ENCODE measurements at places on chromosomes 3 and 15. TPM values are rescaled to one million over a fixed set of nuclear protein-coding genes. Genes with fewer than 3 reads are reported as not detected.

GRCh38 chr3:65107174-65107573, 419.4 kb upstream of the ADAMTS9 start:
- DNase-seq, result no peak

- no peak for DNase-seq
Measured at GRCh38 chr3:111601810-111602209, 6.7 kb upstream of the ZBED2 start.

DNA sequence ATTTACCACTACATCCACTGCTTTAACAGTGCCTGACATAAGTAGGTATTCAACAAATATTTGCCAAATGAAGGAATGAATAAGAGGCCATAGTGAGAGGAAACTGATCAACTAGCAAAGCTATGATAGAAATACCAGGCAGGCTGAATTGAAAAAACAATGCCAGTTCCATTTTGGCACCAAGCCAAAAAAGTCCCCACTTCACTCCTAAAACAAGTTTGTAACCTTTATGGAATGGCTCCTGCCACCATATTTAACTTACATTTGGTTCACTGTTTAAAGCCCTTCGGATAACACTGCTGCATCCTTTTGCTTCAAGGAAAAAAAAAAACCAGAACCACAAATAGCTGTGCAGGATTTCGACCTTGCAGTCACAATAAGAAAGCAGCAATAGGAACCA, 166.1 kb downstream of the FRMD5 start:
- no peak for DNase-seq

DNA sequence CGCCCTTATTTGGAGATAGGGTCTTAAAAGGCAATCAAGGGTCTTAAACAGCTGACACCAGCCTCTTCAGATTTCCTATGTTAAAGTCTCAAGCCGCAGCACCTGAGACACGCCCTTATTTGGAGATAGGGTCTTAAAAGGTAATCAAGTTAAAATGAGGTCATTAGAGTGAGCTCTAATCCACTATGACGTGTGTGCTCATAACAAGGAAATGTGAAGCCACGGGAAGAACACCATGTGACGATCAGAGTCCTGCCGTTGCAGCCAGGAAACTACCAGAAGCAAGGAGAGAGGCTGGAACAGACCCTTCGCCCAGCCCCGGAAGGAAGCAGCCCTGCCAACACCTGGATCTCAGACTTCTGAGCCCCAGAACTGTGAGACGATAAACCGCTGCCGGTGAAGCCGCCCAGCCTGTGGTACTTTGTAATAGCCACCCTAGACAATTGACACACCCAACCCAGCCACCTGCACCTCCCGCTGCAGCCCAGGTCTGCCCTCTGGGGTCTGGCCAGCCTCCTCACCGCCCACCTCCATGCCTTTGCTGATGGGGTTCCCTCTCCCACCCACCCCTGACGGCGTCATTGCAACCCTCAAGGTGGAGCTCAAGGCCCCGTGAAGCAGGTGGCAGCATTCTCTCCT, 137.9 kb downstream of the MEGF11 start:
- no peak for DNase-seq

DNA sequence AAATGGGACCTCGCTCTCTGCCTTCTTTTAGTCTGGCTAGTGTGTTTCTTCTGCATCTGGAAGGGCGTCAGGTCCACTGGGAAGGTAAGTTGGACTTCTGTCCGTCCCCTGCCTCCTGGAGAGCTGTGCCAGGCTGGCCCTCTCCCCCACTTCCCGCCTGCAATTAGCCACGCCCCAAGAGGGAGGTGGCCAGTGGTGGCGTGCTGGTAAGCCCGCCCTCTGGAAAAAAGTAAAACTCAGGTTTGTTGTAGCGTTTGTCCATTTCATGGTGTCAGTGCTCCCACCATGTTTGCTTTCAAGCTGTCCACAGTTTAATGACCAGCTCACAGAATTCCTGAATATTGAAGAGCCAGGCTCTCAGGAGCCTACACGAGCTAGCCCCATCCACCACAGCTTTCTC, 55.6 kb downstream of the SLC6A6 start:
- DNase-seq, result no peak

DNA sequence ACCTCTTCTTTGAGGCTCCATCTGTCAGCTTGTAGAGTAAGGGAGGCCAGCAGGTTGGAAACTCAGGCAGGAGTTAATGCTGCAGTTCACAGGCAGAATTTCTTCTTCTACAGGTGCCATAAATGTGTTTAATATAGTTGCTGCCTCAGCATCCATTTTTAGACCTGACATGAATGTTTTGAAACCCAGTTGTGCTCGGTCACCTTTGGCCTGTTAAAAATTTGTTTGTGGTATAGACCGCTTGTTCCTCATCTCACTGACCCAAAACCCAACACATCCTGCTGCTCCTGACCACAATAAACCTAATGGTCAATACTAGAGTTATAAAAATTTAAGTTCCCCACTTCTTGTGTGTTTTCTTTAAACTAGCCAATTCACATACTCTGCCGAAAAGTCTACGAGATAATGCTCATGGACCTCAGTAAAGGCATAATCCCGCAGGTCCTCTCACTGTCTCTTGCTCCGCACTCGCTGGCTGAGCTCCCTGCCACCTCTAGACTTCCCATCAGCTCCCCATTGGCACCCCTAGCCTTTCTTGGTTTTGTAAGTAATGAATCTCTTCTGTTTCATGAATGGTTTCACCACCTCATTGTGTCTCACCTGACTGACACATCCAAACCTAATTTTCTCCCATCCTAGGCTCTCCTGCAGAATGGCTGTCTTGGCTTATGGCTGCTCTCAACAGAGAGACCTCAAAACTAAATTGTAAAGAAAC, 138.5 kb upstream of the STRIT1 start:
- DNase-seq, result no peak

GRCh38 chr3:126493739-126494138, 18.0 kb upstream of the ZXDC start:
- DNase-seq, result no peak

DNA sequence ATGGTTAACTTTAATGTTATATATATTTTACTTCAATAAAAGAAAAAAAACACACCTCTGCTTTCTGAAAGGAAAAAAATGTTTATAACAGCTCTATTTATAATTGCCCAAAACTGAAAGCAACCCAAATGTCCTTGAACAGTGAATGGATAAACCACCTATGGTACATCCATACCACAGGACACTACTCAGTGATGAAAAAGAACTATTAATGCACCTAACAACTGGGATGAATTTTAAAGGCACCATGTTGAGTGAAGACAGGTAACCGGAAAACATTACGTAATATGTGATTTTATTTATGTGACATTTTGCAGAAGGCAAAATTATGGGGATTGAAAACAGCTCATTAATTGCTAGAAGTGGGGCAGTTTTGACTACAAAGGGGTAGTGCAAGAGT, 23.8 kb upstream of the FOXP1 start:
- DNase-seq, result no peak

- no peak for DNase-seq
Measured at GRCh38 chr3:128383316-128384235, 83.1 kb downstream of the DNAJB8 start.

DNA sequence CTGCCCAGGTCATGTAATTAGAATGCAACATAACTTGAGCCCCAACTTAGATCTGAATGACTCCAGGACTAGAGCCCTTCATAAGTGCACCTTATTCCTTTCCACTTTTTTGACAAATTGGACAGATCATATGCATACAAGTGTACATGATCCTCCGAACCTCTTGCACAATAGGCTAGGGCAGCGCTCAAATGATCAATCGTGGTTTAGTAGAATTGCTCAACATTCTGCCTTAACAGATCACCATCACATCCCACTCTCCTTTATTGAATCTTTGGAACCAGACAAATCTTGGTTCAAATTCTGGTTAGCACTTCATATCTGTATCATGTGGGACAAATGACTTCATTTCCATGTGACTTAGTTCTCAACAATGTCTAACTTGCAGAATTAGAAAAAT, 106.8 kb upstream of the CDIN1 start:
- no peak for DNase-seq

GRCh38 chr15:31525185-31525695, 198.6 kb downstream of the KLF13 start:
- DNase-seq, result no peak

- DNase-seq, result no peak
Measured at GRCh38 chr3:17747890-17748247, 5.4 kb upstream of the TBC1D5 start.

GRCh38 chr3:116064646-116065045, 380.6 kb downstream of the LSAMP start:
- no peak for DNase-seq

GRCh38 chr3:98453827-98454226, 9.2 kb upstream of the OR5K1 start:
- DNase-seq, result no peak

DNA sequence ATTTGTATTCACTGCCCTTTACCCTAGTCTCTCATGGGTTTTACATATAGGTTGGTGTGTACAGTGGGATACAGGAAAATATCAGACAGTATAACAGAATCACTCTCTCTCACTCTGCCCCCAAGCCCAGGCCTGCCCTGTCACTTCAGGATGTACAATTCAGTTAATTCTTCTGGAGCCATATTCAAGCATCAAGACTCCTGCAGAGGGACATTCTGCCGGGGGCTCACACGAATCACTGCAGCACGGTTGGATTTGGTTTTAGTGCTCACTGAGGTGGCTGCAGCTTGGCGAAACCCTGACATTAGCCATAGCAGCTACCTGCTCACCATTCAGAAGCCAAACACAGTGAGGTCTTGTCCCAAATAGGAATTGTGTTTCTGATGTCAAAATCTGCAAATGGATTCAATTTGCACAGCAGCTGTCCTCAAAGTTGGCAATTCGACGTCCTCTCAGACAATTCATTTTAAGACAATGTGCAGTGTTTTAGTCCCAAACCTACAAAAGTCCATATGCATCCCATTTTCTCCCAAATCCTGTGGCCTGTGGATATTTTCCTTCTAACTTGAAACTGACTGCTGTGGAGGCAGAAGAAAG, 82.9 kb downstream of the CHSY1 start:
- DNase-seq, result no peak

DNA sequence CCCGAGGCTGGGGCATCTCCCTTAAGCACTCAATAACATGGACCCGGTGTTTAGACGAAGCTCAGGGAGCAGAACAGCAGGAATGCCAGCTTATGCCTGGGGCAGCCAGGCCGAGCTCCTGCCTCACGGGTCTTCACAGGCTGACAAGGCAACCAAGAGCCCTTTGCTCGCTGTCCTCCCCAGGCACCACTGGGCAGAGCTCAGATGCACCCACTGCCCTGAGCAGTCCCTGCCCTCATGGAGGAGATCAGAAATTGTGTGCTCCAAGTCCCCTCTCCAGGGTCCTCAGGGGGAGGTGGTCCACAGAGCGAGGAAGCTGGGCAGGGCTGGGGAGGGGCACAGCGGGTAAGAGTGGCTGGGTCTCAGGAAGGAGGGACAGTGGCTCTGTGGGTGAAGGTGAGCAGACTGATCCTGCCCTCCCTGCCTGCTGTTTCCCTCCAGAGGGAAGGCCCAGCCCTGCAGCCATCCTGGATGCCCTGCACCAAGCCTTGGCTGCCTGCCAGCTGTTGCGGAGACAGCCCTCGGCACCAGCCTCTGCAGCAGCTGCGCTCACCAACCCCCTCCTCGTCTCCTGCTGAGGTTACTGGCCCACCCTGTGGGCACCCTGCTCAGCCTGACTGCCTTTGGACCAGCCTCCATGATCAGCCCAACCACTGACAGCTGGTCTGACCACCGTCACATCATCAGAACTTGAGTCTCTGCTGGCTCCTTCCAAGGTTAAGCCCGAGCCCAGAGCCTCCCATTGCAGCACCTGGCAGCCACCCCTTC, 21.1 kb upstream of the GP9 start:
- DNase-seq, result peak; percentile 75

- DNase-seq, result no peak
Measured at GRCh38 chr3:189978753-189979152, 141.9 kb downstream of the P3H2 start.

- DNase-seq, result no peak
Measured at GRCh38 chr3:175605851-175606250, 746.7 kb downstream of the NAALADL2 start.

DNA sequence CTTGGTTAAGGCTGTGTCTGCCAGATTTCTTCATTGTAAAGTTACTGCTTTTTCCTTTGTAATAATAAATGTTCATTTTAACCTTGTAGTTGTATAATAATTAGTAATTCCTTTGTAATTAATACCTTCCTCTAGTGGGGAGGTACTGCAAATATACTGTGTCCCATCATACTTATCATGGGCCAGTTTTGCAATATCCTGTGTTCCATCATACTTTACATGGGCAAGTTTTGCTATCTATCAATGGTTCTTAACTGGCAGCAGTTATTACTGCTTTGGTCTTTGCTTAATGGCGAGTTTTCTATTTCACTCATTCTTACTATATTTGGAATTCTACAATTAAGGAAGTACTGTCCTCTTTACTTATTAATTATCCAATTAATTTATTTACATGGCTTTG, 10.6 kb downstream of the ATP2C1 start:
- no peak for DNase-seq

GRCh38 chr15:93819826-93820225, 411.5 kb upstream of the MCTP2 start:
- DNase-seq, result no peak

GRCh38 chr3:112090887-112091586, 4.8 kb downstream of the C3orf52 start:
- DNase-seq, result no peak

DNA sequence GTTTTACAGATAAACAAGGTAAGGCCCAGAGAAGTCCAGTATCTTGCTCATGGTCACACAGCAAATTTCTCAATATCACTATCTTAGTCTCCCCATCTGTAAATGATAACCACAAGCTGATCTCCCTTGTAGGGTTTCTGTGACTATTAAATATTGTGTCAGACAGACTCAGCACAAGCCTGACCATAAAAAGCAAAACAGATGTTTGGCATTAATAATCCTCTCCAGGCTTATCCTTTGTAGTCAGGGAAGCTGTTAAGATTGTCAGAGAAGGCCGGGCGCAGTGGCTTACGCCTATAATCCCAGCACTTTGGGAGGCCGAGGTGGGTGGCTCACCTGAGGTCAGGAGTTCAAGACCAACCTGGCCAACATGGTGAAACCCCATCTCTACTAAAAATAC, 173.2 kb upstream of the PRICKLE2 start:
- no peak for DNase-seq

The AGBL1 gene
- total RNA-seq, result not detected

The FILIP1L gene
- total RNA-seq, result 122 TPM

The ETV5 gene
- 22.9 TPM for total RNA-seq

The ALDH1A3 gene
- not detected for total RNA-seq

The EEFSEC gene
- 20.8 TPM for total RNA-seq

The SUMF1 gene
- 48.5 TPM for total RNA-seq

The CPNE9 gene
- not detected for total RNA-seq

The MAGI1 gene
- total RNA-seq, result 18.9 TPM

The SENP5 gene
- 37.5 TPM for total RNA-seq

The C3orf22 gene
- total RNA-seq, result not detected

The MESP1 gene
- total RNA-seq, result 2.7 TPM

The MME gene
- total RNA-seq, result 1.7 TPM

The BCL2A1 gene
- total RNA-seq, result not detected

The DNAJA4 gene
- not detected for total RNA-seq

The FGF12 gene
- total RNA-seq, result not detected

The PIGBOS1 gene
- 9.6 TPM for total RNA-seq

The CFAP100 gene
- total RNA-seq, result not detected

The RBP2 gene
- not detected for total RNA-seq

Data from chondrocyte (in vitro differentiated cells).